ENCODE measurements at places on chromosomes 7 and 10. TPM values are rescaled to one million over a fixed set of nuclear protein-coding genes. Genes with fewer than 3 reads are reported as not detected.

EPHB4 gene
- 9.5 TPM for total RNA-seq

AGMO gene
- total RNA-seq: 2.4 TPM

FRA10AC1 gene
- 30.3 TPM for total RNA-seq

TMEM130 gene
- not detected for total RNA-seq

BBS9 gene
- 17.8 TPM for total RNA-seq

LIPN gene
- total RNA-seq: not detected

PNLIPRP3 gene
- total RNA-seq: 1.5 TPM

EPHB6 gene
- 11.4 TPM for total RNA-seq

AGR2 gene
- not detected for total RNA-seq

C10orf71 gene
- total RNA-seq: not detected

HACD1 gene
- 47.5 TPM for total RNA-seq

ADIRF gene
- total RNA-seq: 1,626 TPM

NRCAM gene
- total RNA-seq: 21.1 TPM

PRPS1L1 gene
- total RNA-seq: not detected

STYXL1 gene
- 37.1 TPM for total RNA-seq

C7orf57 gene
- total RNA-seq: not detected

IGFBP3 gene
- 1,011 TPM for total RNA-seq

GDF10 gene
- 9.7 TPM for total RNA-seq

ORAI2 gene
- 26.0 TPM for total RNA-seq

IL6 gene
- total RNA-seq: 2.3 TPM

OPN1SW gene
- not detected for total RNA-seq

FFAR4 gene
- total RNA-seq: 1.1 TPM

PROSER2 gene
- 4.9 TPM for total RNA-seq

ADAM12 gene
- total RNA-seq: 16.3 TPM

TMEM139 gene
- total RNA-seq: 0.66 TPM

VWA2 gene
- total RNA-seq: 0.19 TPM

CPN1 gene
- not detected for total RNA-seq

MUC3A gene
- under 0.01 TPM for total RNA-seq

MET gene
- 15.6 TPM for total RNA-seq

NAPEPLD gene
- total RNA-seq: 6.1 TPM

C10orf143 gene
- 4.9 TPM for total RNA-seq

GRID2IP gene
- not detected for total RNA-seq

SAMD9L gene
- total RNA-seq: 6.7 TPM

HYCC1 gene
- total RNA-seq: 26.9 TPM

OR2A7 gene
- total RNA-seq: 2.9 TPM

PVRIG gene
- total RNA-seq: not detected

MBL2 gene
- total RNA-seq: not detected

SEMA3E gene
- 2.2 TPM for total RNA-seq

DPCD gene
- total RNA-seq: 14.3 TPM

ARL4A gene
- 42.9 TPM for total RNA-seq

DDC gene
- total RNA-seq: not detected

OR2A42 gene
- total RNA-seq: not detected

GRM3 gene
- total RNA-seq: not detected

Data from subcutaneous adipose tissue (tissue), 4 donors.